ENCODE measurements at places on chromosomes 3 and 15.

DNA sequence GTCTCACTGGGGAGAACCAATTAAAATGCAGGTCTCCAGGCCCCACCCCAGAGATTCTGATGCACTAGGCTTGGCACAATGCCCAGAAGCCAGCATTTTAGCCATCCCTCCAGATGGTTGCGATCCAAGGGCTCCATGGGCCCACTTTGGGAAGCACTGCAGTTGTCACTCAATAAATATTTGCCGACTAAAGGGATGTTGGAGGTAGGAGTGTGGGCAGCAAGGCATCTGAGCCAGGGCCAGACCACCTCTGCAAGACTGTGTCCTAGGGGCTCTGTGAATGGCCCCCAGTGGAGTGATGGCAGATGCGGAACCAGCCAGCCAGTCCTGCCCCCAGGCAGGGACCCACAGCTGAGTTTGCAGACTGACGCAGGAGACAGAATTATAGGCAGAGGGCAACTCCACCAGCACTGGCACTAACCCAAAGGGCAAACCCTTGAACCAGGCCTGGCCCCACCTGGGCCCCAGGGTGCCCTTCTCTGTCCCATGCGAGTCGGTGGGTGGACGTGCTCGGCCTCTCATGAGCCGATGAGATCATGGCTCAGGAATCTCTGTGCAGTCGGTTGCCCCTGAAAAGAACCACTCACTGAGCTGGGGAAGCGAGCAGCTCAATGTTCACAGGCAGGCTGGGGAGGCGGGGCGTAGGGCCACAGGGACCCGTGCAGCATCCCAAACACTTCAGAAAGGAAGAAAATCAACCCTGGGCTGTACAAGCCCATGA is 49.7 kb downstream of the SEMA5B start:
- DNase-seq = peak; percentile 44

DNA sequence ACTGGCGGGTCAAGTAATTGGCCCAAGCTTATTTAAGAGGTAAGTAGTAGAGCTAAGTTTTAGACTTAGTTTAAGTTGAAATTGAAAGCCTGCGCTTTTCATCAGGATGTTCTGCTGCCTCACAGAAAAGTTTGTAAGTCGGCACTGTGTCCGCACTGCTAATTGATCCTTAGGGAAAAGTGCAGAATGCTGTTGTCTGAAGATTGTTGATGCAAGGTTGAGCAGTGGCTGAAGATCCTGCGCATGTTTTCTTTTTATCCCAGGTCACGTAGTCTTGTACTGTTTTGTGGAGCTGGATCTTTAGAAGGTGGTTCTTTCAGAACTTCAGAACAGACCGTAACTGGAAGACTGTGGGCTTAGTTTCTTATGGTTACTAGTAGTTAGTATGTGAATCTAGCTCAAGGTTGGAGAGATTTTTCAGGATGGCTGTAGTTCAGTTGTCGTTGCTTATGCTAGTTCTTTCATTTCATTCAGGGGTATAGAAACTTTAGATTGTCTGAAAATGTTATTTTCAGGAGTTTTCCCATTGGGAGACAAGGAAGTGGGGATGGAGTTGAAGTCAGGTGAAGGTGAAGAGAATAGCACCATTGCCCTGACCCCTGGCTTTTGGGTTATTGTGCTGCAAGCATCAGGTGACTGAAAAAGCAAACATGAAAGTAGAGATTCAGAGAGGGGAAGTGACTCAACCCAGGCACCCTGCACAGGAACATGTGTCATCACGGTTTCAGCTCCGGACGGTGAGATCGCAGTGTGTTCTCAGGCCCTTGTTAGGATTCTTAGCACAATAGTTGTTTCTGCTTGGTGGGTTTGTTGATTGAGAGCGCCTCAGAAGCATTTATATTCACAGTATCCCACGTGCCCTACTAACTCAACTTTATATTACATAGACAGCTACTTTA is 32.8 kb downstream of the AKAP13 start:
- DNase-seq = no peak

- no peak for DNase-seq
Observed at GRCh38 chr3:140686128-140686527, 8.3 kb downstream of the TRIM42 start.

- DNase-seq = no peak
Observed at GRCh38 chr15:60695713-60696522, 217.0 kb upstream of the ICE2 start.

DNA sequence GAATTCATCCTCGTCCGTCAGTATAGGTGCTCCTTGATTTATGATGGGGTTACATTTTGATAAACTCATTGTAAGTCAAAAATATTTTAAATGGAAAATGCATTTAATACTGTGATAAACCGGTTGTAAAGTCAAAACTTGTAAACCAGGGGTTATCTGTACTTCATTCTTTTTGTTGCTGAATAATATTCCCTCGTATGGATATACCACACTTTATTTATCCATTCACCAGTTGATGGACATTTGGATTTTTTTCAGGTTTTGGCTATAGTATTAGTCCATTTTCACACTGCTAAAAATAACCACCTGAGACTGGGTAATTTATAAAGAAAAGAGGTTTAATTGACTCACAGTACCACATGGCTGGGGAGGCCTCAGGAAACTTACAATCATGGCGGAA is 47.7 kb downstream of the NFKBIZ start:
- no peak for DNase-seq

GRCh38 chr15:25789211-25789610 is 73.9 kb downstream of the ATP10A start:
- no peak for DNase-seq

DNA sequence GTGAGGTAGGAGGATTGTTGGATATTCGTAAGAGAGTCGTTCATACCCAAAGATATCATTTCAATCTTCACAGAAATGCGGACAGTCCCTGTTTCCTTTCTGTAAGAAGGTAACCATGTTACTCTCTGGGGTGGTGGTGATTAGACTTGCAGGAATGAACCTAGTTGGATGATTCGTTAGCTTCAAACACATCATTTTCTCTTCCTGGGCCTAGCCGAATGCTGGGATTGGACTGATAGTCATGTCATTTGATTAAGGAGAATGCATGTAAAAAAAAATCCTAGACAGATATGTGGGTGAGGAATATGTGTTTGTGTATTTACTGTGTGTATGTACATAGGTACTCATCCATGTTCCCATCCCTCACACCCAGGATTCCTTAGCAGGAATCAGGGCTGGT is 12.4 kb downstream of the SLCO3A1 start:
- no peak for DNase-seq

- DNase-seq = no peak
Observed at GRCh38 chr3:162019817-162020216, 523.2 kb downstream of the OTOL1 start.

- no peak for DNase-seq
Observed at GRCh38 chr15:46644501-46645481, 1010.0 kb downstream of the SQOR start.

- no peak for DNase-seq
Observed at GRCh38 chr3:65338571-65338970, 650.8 kb upstream of the ADAMTS9 start.

GRCh38 chr3:185586686-185587039 is 568 bp downstream of the SENP2 start:
- DNase-seq = no peak

DNA sequence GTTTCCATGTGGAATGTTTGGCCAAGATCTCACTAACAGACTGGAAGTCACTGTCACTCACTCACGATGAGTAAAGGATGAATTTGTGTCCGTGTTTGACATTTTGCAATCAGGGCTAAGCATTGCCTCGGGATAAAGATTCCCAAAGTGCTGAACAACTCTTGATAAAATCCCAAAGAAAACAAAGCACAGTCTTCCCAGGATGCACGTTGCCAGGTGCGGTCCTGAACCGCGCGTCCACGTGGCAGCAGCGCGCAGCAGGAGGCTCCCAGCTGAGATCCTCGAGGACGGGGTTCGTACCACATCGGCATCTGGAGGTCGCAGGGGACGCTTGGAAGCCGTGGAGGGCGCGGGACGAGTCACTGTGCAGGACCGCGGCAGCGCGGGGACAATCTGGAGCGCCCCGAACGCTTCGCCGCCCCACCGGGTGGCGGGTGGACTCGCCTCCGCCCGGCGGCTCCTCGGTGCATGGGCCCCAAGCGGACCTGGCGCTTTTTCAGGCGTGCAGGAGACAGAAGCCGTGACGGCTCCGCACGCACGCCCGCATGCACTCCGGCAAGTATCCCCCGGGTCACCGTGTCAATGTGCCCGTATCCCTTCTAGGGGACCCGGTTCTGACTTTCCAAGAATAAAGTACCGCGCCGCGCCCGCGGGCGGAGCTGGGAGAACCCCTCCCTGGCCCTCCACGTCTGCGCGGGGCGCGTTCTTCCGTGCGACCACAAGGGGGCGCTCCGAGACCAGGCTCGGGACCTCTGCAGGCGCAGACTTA is 17.7 kb downstream of the CPN2 start:
- DNase-seq = no peak

GRCh38 chr3:5332270-5332956 is 144.9 kb downstream of the EDEM1 start:
- no peak for DNase-seq

GRCh38 chr15:29054171-29055045 is 168.6 kb downstream of the APBA2 start:
- DNase-seq = no peak

GRCh38 chr3:100072326-100073048 is 41.8 kb downstream of the FILIP1L start:
- DNase-seq = no peak

GRCh38 chr3:113271594-113272384 is 60.4 kb downstream of the BOC start:
- DNase-seq = no peak

GRCh38 chr15:51888593-51889195 is 59.2 kb downstream of the TMOD3 start:
- DNase-seq = no peak

DNA sequence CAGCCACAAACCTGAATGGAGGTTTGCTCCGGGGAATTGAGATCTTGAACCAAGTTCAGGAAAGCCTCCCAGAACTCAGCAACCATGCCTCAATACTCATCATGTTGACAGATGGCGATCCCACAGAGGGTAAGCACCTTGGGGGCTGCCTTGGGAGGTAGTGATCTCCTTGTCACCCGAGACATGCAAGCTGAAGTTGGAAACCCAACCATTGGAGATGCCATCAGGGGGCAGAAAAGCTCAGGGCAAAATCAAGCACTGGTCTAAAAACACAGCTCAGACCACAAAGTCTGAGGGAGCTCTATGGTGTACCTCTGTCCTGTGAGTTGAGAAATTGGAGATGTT is 5.8 kb downstream of the ITIH1 start:
- no peak for DNase-seq

- DNase-seq = no peak
Observed at GRCh38 chr3:113423699-113424098, 17.6 kb downstream of the CFAP44 start.

GRCh38 chr15:87047203-87047965 is 967.7 kb downstream of the AGBL1 start:
- DNase-seq = no peak

- no peak for DNase-seq
Observed at GRCh38 chr3:51403675-51404074, 12.6 kb downstream of the RBM15B start.

DNA sequence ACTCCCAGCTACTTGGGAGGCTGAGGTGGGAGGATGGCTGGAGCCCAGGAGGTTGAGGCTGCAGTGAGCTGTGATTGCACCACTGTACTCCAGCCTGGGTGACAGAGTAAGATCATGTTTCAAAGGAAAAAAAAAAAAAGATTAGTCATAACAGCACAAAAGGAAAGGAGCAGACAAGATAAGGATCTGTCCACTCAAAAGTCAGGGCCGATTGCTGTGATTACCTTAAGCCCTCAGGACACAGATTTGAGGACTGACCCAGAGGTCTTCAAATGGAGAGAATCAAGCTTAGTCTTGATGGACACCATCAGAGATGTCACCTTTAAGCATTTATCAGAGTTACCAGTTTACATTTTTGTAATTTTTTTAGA is 23.9 kb upstream of the HEG1 start:
- DNase-seq = no peak

GRCh38 chr3:85525264-85525663 is 566.5 kb downstream of the CADM2 start:
- DNase-seq = no peak

DNA sequence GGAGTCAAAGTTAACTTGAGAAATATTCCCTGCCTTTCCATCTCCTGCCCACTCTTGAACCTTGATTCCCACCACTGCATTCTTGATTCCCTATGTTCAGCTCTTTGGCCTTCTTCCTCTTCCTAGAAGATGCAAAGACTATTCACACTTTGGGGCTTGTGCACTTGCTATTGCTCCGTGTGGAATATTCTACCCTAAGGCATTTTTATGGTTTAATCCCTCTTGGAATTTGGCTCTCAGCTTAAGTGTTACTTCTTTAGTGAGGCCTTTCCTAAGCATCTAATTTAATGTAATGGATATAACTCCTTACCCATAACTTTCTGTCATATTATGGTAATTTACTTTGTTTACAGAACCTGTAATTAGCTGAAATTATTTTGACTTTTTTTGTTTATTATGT is 318.9 kb upstream of the COL8A1 start:
- no peak for DNase-seq

GRCh38 chr3:68017069-68017468 is 362.7 kb upstream of the SUCLG2 start:
- DNase-seq = no peak

DNA sequence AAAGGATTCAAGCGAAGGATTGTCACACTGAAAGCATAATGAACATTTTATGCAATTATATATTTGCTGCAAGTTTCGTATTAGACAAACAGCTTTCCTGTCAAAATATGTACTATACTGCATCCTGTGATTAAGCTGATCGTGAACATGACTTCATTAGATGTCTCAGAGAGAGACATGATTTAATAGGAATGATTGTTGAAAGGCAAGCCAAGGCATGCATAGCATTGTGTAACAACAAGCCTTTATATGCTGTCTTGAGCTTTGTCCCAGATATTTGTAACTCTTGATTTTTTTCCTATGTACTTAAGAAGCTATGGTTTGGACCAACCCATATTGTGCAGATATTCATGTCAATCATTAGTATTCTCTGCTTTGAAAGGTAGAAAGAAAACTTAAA is 309.1 kb downstream of the KCNH8 start:
- no peak for DNase-seq

DNA sequence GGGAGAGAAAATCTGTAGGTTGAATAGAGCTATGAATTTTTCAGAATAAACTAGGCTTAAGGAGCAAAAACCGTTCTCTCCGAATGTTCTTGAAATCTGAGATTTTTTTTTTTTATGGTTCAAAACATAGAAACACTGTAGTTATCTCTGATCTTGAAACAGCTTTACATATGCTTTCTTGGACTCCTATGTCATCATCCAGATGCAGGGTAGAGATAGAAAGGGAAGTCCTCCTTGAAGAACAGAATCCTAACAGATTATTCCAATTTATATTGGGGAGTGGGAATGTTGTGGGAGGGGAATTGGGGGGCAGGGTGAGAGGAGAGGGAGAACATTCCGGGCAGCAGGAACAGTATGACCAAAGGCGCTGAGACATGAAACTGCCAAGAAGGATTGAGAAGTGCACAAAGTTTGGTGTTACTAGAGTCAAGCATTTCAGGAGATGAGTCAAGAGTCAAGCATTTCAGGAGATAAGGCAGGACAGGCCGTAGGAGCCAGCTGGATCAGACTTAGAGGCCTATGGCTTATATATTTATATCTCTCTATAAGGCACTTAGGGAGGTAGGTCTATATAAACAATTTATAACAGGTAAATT is 21.9 kb upstream of the ST3GAL6 start:
- DNase-seq = no peak

- DNase-seq = no peak
Observed at GRCh38 chr3:193805448-193805847, 212.4 kb downstream of the OPA1 start.
